ENCODE measurements at places on chromosomes 2 and 18. TPM values are rescaled to one million over a fixed set of nuclear protein-coding genes. Genes with fewer than 3 reads are reported as not detected.

DNA sequence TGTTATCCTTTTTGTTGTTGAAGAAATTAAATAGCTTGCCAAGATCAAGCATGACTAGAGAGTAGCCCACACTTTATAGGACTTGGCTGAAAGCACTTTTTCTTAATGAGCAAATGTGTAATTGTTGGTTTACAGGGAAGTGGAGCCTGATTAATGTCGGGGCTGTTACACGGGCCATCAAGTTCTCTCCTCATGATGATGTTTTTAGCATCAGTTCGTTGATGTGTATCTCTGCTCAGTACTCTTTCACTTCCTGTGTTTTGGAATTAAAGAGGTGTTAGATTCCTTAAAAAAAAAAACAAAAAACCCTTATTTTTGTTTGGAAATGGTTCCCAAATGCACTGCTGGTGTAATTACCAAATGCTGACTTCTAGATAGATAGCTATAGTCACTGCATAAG is 114.2 kb downstream of the PTPRM start:
- no peak for DNase-seq

DNA sequence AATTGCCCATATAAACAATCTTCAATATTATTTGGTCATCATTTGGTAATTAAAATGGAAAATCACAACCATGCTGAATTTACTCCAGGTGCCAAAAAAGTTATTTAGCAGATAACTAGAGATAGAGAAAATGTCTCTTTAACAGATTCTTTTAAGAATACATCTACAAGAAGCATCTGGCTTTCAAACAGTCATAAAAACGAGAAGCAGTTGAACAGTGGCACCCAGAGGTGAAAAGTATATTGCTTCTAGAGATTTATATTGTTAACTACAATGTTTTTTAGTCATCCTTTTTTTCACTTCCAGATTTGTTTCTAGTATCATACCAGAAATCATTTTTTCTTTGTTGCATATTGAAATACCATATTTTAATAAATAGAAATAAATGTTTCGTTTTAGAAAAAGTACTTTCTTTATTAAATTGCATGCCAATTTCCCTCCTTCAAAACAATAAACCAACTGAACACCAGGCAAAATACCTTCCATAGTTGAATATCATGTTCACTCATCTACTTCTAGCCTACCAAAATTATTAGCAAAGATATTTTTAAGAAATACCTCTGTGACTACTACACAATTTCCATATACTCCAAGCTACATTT is 65.4 kb upstream of the HNRNPA3 start:
- DNase-seq: no peak

GRCh38 chr18:76491473-76491775 is 3.6 kb downstream of the ZNF516 start:
- DNase-seq: peak; percentile 75

DNA sequence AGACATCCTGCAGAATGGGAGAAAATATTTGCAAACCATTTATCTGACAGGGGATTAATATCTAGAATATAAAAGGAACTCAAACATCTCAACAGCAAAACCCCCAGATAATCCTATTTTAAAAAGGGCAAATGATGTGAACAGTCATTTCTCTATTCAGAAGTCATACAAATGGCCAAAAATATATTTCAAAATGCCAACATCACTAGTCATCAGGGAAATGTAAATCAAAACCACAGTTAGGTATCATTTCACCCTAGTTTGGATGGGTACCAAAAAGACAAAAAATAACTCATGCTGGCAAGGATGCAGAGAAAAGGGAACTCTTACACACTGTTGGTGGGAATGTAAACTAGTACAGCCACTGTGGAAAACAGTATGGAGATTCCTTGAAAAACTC is 70.0 kb downstream of the TBR1 start:
- DNase-seq: no peak

DNA sequence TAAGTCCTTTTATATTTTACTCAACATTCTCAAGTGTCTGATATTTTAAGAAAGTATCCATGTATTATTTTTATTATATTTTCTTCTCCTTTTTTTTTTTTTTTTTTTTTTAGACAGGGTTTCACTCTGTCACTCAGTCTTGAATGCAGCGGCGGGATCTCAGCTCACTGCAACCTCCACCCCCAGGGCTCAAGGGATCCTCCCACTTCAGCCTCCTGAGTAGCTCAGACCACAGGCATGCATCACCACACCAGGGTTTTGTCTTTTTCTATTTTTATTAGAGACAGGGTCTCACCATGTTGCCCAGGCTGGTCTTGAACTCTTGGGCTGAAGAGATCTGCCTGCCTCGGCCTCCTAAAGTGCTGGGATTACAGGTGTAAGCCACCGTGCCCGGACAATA is 212.1 kb downstream of the TCF4 start:
- DNase-seq: no peak

- no peak for DNase-seq
These were observed 46.1 kb upstream of the CYP26B1 start for GRCh38 chr2:72193723-72194122.

DNA sequence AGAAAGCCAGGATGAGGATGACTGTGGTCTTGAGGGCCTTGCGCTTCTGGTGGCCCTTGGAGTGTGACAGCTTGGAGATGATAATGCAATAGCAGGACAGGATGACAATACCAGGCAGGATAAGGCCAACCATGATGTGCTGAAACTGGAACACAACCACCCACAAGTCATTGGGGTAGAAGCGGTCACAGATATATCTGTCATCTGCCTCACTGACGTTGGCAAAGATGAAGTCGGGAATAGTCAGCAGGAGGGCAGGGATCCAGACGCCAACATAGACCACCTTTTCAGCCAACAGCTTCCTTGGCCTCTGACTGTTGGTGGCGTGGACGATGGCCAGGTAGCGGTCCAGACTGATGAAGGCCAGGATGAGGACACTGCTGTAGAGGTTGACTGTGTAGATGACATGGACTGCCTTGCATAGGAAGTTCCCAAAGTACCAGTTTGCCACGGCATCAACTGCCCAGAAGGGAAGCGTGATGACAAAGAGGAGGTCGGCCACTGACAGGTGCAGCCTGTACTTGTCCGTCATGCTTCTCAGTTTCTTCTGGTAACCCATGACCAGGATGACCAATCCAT is 2.7 kb downstream of the CXCR4 start:
- DNase-seq: no peak

- no peak for DNase-seq
These were observed 771.7 kb upstream of the SALL3 start for GRCh38 chr18:78207942-78208341.

DNA sequence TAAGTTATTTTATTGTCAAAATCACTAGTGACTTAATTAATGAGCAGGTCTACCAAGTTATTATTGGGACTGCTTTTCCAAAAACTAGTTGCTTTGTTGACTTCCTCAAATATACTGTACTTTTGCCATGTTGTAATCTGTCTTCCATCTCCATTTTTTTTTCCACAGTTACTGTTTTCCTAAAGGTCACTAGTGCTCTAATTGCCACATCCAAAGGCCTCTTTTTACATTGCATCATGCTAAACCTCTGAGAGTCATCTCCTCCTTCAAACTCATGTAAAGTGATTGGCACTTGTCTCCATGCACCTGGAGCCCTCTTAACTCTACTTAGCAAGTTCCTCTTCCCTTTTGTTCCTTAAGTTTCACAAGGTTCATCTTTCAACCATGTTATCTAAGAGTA is 11.8 kb downstream of the PMAIP1 start:
- no peak for DNase-seq

- DNase-seq: no peak
These were observed 355.3 kb downstream of the INSIG2 start for GRCh38 chr2:118443596-118443995.

GRCh38 chr2:28071221-28071620 is 180.7 kb downstream of the BABAM2 start:
- no peak for DNase-seq

DNA sequence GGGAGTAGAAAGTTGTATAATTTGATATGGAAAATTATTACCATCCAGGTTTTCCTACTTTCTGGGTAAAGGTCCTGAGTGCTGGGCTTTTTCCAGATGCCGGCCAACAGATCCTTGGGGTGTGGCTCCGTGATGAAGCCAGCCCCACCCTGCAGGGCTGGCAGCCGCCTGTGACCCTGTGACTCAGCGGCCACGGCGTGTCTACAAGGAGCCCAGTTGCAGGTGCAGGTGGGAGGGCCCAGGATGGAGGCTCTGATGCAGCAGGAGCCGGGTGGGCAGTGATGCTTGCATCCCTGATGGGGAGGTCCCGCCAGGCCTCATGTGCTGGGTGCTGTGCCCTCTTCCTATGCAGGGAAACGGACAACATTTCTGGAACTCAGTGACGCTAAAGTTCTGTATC is 96.0 kb upstream of the ALKAL2 start:
- no peak for DNase-seq

DNA sequence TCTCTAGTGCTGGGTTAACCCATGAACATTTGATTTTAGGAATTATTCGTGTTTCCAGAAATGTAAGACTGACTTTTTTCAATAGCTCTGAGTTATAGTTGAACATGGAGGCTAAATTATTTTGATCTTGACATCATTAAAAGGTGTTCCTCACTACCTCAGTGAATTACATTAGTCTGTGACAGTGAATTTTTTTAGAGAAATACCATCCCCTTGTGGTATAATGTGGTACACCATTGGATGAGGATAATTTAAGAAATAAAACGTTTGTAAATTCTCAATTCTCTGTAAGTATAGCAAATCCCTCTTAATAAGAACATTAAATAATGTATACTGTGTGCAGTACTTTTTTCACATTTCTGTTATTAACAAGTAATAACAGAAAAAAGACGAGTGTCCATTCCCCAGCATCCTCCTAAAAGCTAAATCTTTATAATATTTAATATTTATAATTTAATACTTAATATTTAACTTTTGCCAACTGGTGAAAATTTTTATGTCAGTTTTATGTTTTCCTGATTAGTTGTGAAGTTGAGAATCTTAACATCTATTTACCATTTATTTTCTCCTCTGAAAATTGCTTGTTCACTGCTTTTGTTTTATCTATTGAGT is 70.3 kb upstream of the CWC22 start:
- no peak for DNase-seq

GRCh38 chr18:32469691-32470459 is 807 bp downstream of the GAREM1 start:
- peak; percentile 53 for DNase-seq

Gene ANKRD30BL
- total RNA-seq: not detected

Gene PDE11A
- total RNA-seq: 2.2 TPM

Gene LYPD6B
- total RNA-seq: 41.4 TPM

Gene ITGB6
- total RNA-seq: 46.1 TPM

Gene C2orf74
- total RNA-seq: 40.5 TPM
